Spleen (tissue), 13 donors: ENCODE measurements at places on chromosomes 16 and 17. TPM values are rescaled to one million over a fixed set of nuclear protein-coding genes. Genes with fewer than 3 reads are reported as not detected.

DNA sequence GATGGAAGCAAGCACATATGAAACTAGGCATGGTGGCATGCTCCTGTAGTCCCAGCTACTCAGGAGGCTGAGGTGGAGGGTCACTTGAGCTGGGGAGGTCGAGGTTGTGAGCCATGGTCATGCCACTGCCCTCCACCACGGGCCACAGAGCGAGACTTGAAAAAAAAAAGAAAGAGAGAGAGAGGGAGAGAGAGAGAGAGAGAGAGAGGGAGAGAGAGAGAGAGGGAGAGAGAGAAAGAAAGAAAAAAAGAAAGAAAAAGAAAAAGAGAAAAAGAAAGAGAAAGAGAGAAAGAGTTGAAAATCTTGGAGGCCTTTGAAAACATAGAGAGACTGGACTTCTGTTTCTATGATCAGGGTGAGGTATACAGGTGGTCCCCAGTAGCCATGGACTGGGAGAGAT lies 15.4 kb upstream of the ARL4D start:
- no peak for DNase-seq

DNA sequence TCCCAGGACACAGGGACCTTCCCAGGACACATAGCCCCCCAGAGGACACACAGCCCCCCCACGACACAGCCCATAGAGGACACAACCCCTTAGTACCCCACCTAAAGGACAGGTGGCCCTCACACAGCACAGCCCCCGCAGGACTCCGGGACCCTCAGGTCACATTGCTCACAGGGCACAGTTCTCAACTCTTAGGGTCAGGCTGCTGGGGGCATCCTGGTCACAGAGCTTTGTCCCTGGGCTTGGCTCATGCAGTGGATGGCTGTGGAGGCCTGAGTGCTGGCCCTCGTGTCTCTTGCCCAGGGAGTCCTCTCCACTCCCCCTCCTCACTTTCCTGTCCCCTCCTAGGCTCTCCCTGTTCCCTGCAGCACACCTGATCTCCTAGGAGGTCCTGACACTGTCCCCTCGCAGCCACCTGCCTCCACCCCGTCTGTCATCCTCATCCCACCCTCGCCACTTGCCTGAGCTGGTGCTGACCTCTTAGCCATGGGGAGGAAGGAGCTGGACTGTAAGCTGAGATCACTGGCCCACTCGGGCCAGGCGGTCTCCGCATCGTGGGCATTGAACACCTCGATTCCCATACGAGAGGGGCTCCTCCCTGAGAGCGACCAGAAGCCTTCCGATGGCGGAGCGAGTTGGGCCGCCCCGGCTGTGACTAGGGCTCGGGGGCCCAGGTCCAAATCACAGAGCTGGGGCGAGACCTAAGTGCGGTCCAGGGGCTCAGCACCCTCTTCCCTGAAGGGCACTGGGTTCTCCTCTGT lies 1.4 kb upstream of the WDR45B start:
- DNase-seq, result peak; percentile 82

GRCh38 chr17:1999557-2000251 lies 25.4 kb downstream of the RTN4RL1 start:
- DNase-seq, result no peak

GRCh38 chr16:22372882-22373661 lies 1.3 kb downstream of the CDR2 start:
- no peak for DNase-seq

The PRSS8 gene
- total RNA-seq, result not detected

The STX1B gene
- 1.8 TPM for total RNA-seq
